ENCODE measurements at places on chromosomes 12 and 14.

DNA sequence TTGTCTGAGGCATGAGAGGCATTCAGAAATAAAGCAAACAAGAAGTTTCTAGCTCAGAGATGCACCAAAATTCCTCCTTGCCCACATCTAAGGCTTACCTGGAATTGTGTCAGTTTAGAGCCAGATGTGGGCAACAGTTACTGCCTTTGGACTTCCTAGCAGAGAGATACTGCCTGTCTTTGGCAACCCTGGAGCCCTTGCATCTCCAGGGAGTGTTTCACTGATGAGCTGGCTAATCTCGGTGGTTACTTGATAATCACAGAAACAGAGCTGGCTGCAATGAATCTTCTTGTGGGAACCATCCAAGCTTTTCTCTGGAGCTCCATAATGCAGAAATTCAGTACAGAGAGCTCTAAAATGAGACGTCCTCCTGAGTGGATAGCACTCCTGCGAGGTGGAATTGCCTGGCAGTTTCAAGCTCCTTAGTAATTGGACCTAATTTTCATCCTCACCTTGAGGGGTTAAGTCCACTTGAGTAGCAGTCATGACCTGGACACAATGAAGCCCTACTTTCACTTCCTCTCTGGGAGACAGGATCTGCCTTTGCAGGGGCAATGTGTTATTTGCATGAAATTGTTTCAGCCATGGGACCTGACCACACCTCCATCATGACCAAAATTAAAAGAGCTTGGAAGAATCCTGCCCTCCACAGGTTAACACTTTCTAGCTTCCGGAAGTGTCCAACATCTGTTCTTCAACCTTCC, 108.8 kb upstream of the ARHGAP5 start:
- DNase-seq, result no peak

- no peak for DNase-seq
Observed at GRCh38 chr12:77615332-77615731, 215.4 kb upstream of the NAV3 start.

GRCh38 chr12:44476683-44477082, 399.4 kb downstream of the NELL2 start:
- no peak for DNase-seq

- no peak for DNase-seq
Observed at GRCh38 chr14:96135285-96135684, 69.4 kb upstream of the BDKRB2 start.

DNA sequence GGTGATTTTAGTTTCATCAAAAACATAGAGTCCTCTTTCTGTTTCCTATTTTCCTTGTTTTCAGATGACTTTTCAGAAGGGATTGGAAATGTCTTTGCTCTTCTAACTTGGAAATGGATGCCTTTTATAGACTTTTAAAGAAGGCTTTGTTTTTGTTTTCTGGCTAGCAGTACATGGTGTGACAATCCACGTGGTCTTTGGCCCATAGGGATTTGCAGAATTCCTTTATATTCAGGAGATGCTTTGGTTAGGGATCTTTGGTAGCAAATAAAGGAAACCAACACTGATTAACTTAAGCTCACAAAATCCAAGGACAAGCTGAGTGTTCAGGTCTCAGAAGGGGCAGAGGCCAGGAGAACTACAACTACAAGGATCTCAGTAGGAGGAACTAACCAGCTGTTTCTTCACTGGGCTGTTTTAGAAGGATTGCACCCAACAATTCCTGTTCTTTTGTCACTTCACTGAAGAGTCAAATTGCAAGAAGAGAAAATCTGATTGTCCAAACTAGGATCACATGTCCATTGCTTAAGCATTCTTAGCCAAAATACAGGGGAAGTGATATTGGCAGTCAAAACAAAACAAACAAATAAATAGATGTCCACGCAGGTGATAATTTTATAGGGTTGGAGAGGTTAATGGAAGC, 58.6 kb upstream of the MANSC4 start:
- no peak for DNase-seq

DNA sequence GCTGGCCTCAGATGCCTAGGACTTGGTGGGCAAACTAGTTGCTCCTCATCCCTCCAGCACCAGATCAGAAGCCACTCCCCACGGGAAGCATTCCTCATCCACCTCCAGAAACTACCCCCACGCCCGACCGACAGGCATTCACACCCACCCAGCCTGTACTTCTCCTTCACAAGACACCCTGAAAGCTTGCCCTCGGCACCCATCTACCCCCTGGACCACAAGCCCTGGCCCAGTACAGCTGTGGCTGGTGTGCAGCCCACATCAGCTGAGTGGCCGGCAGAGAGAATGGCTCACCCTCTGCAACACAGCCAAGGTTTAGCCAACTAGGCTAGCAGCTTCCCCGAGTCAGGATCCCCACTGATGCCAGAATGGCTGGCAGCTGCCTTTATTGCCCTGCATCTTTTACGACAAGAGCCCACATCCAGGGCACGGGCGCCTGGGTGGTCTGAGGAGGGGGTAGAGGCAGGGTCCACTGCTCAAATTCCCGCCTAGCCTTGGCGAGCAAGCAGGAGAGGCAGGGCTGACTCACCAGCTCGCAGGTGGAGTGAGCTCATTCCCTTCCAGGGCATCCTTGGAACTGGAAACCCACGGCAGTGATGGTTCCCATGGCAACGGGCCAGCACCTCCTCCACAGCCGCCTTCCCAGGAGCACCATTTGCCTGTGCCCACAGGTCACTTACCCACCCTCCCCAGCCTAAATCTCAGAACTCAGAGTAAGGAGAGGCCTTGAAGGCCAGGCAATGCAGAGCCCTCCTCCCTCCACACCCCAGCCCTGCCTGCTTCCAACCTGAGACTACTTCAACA, 17.1 kb downstream of the ACTN1 start:
- DNase-seq, result peak; percentile 34

GRCh38 chr12:113207613-113208040, 13.6 kb upstream of the TPCN1 start:
- no peak for DNase-seq

GRCh38 chr12:98110536-98110935, 404.9 kb upstream of the TMPO start:
- DNase-seq, result no peak

DNA sequence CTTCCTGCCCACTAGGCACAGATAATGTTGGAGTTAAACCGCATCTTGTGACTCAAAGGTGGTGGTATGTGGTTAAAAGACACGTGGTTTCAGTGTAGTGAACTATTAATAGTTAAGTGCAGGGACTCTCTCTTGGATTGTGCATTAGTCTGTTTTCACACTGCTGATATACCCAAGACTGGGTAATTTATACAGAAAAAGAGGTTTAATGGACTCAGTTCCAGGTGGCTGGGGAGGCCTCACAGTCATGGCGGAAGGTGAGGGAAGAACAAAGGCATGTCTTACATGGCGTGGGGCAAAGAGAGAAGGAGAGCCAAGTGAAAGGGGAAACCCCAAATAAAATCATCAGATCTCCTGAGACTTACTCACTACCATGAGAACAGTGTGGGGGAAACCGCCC, 362.3 kb downstream of the GLT1D1 start:
- DNase-seq, result no peak

GRCh38 chr14:24032727-24033418, 18.9 kb upstream of the CARMIL3 start:
- no peak for DNase-seq

- no peak for DNase-seq
Observed at GRCh38 chr12:65152596-65152995, 16.8 kb upstream of the LEMD3 start.

GRCh38 chr14:22179190-22179589, 409.8 kb downstream of the DAD1 start:
- DNase-seq, result no peak

DNA sequence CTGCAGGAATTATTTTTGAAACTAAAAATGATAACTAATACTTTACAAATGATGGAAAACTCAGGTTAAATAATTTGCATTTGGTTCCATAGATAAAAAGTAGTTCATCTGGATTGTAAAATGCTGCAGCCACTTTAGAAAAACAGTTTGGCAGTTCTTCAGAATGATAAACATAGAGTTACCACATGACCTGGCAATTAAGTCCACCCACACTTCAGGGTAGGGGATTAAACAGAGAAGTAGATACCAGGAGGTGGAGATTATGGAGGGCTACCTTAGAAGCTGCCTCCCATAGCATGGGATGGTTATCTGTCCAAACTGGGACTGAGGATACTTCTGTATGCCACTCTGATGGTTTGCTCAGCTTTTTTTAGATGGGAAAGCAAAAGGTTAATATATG, 22.2 kb downstream of the ARF6 start:
- no peak for DNase-seq

- no peak for DNase-seq
Observed at GRCh38 chr14:89504091-89504490, 87.1 kb upstream of the FOXN3 start.

- peak; percentile 59 for DNase-seq
Observed at GRCh38 chr14:77141214-77142004, at the start of gene ZDHHC22. TSS of gene ZDHHC22 (minus strand) at chr14:77141791. CDS start at chr14:77139738, 2,053 bp downstream.

- DNase-seq, result no peak
Observed at GRCh38 chr14:90451443-90451842, 54.6 kb downstream of the CALM1 start.

DNA sequence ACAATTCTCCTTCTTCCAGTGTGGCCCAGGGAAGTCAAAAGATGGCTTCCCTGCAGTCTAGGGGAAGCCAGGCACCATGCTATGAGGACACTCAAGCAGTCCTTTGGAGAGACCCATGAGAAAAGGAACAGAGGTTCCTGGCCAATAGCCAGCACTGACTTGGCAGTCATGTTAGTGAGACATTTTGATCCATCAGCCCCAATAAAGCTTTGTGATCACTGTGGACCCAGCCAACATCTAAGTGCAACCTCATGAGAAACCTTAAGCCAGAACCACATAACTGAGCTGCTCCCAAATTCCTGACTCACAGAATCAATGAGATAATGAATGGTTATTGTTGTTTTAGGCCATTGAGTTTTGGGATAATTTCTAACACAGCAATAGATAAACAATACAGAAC, 51.0 kb upstream of the NAP1L1 start:
- no peak for DNase-seq

GRCh38 chr12:65529771-65530435, 251.4 kb downstream of the MSRB3 start:
- DNase-seq, result no peak

GRCh38 chr14:69955855-69956845, 76.9 kb downstream of the SMOC1 start:
- no peak for DNase-seq

DNA sequence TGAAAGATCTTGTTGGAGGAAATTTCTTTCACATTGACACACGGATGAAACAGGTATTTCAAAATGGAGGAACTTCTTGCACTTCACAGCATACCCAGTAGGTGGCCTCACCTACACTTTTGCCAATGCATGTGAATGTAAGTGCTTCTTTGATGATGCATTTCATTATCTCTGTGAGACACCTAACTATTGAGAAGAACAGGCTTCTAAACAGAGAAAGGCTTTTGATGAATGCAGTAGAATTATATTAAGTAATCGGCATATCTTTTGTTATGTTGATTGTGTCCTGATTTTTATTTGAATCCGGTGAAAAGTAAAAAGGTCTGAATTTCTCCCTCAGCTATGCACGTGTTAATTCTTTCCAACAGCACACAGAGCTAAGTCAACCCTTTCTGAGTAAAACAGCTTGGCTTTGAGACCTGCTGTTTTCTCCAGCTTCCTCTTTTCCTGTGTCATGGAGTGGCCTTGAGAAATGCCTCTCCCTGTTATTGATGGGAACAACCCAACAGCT, 399.0 kb downstream of the NAV3 start:
- DNase-seq, result no peak

GRCh38 chr12:108798551-108799221, 58.7 kb downstream of the SSH1 start:
- peak; percentile 61 for DNase-seq

- no peak for DNase-seq
Observed at GRCh38 chr12:84408936-84409335, 503.7 kb downstream of the SLC6A15 start.

DNA sequence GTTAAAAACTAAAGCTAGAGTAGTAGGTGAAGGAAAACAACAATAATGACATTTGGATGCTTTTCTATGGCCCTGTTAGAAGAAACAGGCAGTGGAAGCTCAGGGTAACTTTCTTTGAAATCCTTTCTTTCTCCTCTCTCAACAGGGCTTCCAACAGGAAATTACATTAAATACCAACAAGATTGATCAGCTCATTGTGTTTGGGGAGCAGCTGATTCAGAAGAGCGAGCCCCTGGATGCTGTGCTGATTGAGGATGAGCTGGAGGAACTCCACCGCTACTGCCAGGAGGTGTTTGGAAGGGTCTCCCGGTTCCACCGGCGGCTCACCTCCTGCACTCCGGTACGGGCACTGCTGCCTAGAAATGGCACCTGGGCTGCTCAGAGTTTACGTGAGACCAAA, 81.5 kb downstream of the ESR2 start:
- DNase-seq, result no peak

GRCh38 chr12:49556391-49557186, 11.4 kb downstream of the MCRS1 start:
- DNase-seq, result no peak

DNA sequence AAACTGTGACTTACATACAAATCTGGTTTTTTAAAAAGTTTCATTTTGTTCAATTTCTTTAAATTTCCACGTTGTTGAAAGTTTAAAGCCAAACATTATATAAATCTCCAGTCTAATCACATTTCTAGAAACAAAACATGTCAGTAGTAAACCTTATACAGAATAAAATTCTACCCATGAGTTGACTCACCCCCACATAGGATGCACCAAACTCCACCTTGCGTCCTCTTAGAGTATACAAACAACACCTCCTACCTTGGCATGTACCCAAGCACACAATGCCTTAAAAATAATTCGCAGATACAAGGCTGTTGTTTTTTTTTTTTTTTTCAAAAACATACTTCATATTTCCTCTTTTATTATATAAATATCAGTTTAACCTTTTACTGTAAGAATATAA, 3.3 kb downstream of the FBXL14 start:
- DNase-seq, result no peak

DNA sequence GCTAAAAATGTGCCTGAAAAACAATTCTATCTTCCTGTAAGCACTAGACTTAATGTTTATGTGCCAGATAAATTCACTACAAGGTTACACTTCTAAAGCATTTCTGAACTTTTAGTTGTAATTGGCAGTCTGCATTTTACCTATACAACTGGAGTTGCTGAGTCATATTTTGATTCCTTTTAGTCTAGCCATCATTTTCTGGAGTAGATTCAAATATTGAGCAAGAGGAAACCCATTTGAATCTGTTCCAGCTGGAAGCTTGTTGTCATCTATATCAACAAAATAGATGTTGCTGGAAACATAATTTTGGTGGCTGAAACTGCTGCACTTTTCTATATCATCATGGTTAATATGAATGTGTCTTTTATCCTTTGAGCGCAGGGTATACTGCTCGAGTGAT, 122.2 kb upstream of the CCDC175 start:
- no peak for DNase-seq
